ENCODE measurements at places on chromosomes 3 and 15. TPM values are rescaled to one million over a fixed set of nuclear protein-coding genes. Genes with fewer than 3 reads are reported as not detected.

DNA sequence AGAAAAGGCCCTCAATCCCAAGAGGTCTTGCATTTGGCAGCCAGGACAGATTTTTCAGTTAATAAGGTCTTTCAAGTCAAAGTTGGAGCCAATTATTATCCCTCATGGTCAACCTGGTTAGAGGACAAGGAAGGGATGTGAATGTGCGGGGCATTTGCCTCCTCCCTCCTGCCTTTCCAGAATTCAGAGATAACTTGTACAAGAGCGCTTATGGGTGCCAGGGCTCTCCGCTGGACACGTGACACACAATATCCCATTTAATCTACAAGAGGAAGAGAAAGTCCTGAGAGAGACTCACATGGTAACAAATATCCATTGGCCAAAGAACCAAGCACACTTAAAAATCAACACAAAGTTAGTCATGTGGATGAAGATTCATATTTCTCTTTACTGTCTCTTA, 78.5 kb upstream of the ST8SIA2 start:
- DNase-seq, result no peak

DNA sequence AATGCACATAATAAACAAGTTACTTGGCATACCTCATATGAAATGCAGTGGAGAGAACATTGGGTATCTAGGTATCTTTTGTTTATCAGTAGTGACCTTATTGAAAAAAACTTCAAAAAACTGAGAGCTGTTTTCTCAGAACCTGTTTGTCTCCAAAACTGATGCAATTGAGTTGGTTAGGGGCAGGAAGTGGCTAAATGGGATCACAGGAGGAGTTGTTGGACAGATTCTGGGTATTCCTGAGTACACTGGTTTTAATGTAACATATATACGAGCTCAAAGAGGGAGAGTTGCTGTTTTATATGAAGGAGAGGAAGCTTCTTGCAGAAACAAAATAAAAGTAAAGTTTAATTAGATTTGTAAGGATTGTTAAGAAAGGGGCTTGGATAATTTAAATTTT, 159.5 kb downstream of the C3orf70 start:
- DNase-seq, result no peak

DNA sequence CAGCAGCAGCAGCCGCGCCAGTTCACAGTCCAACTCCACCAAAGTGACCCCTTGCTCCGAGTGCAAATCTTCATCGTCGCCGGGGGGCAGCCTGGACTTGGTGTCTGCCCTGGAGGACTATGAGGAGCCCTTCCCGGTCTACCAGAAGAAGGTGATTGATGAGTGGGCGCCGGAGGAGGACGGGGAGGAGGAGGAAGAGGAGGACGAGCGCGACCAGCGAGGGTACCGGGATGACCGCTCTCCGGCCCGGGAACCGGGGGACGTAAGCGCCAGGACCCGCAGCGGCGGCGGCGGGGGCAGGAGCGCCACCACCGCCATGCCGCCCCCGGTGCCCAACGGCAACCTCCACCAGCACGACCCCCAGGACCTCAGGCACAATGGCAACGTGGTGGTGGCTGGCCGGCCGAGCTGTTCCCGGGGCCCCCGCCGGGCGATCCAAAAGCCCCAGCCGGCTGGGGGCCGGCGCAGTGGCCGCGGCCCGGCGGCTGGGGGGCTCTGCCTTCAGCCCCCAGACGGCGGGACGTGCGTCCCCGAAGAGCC, 224.1 kb upstream of the IL12A start:
- DNase-seq, result peak; percentile 53

DNA sequence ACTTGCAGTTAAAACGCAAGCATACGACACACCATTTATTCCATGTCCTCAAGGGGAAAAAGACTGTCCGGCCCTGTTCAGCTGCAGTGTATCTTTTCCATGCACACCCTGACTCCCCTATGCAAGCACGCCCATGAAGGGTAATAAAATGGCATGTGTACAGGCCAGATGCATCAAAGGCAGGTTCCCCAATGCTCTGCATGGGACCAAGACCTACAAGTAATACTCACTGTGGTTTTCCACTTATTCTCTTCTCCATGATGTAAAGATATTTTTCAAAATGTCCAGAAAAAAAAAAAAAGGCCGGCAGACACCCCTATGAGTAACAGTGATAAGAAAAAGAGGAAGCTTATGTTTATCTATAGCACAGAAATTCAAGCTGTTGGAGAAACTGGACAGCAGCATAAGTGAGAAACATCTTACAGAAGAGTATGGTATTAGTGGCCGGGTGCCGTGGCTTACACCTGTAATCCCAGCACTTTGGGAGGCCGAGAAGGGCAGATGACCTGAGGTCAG, 70.8 kb downstream of the MCF2L2 start:
- DNase-seq, result no peak

GRCh38 chr15:59245559-59245958, 38.9 kb downstream of the LDHAL6B start:
- DNase-seq, result no peak

GRCh38 chr3:65425880-65426279, 612.8 kb downstream of the MAGI1 start:
- no peak for DNase-seq

DNA sequence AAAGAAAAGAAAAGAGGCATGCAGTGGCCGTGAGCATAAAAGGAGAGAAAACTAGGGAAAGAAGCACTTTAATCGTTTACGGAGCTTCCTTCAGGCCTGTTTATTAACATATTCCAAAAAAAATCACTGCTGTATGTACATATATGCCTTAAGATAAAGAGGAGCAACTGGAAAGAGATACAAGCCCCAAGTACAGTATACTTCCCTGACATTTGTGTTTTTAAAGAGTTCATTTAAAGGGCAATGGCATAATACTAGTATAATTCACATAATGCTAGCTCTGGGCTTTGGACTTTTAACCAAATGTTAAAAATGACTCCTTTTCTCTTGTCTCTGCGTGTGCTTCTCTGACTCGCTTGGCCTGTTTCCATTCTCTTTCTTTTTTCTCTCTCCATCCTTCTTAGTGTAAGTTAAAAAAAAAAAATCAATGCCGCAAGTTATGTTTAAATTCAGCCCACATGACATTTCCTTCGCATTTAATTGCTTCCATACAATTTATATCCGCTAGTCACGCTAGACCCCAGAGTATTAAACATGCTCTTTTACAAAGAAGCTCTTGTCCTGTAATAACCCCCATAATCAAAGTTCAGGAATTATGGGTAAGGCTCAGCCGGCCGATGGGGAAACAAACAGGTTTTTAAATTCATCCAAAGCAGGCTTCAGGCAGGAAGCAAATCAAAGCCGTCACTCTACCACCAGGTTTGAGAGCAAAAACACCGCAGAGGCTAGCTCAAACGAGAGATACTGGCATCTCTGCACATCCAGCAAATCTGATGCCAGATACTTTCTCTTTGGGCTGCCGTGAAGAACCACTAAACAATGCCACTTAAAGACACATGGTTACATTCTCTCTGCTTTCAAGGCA, 19.4 kb downstream of the WWTR1 start:
- DNase-seq, result peak; percentile 21

DNA sequence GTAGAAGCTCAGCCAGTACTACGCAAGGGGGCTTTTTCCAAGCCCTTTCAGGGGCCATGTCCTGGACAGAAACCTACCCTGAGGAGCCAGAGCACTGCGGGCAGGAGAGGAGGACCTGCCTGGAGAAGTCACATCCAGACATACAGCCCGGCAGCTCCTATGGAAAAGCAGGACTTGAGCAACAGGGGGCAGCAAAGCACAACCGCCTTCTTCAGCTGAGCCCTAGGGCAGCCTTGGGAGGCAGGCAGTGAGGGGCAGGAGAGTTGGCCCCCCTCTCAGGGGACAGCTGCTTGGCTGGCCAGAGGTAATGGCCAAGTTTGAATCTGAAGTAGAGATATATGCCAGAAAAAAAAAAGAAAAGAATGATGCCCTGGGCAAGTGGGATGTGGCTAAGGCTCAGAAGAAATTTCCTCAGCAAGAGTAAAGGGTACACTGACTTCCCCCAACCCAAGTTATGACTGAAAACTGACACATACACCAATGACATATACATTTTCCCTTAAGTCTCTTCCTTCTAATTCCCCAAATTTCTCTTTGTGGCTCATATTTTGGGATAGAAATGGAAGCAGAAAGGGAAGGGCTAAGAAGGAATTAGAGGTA, 56.9 kb downstream of the CYP19A1 start:
- DNase-seq, result no peak

DNA sequence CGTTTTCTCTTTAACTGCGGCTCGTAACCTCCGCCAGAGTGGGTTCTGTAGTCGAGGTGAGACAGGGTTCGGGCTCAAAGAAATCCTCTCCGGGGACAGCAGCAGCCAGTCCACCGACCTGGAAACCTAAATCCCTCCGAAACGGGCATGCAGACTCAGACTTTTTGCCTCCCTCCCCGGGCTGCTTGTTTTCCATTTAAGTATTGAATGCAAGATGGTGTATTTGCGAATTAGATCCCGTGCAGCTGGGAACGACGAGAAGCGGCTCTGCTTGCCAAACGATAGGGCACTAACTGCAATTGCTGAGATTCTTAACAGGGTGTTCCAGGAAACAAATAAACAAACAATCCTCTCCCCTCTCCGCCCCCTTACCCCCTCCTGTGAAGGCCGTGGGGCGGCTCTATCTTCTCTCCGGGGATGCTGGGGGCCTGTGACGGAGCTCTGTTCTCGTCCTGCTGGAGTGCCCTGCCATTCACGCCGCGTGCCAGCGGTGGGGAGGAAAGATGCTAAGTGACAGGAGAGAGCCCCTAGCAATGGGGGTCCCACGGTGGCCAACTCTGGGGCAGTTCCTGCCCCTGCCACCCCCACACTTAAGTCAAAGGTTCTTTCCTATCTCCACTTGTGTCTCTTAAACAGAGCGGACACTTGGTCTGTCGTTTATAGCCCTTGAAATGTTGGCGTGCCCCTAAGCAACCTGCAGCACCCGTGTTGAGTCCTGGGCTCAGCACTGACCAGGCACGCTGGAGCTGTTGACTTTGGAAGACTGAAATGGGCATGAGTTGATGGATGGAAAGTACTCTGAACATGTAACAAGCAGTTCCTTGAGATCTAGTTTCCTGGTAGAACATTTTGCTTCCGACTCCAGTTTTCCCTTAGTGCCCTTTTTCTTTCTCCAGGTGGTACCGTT, 1.3 kb upstream of the ETV5 start:
- DNase-seq, result no peak

DNA sequence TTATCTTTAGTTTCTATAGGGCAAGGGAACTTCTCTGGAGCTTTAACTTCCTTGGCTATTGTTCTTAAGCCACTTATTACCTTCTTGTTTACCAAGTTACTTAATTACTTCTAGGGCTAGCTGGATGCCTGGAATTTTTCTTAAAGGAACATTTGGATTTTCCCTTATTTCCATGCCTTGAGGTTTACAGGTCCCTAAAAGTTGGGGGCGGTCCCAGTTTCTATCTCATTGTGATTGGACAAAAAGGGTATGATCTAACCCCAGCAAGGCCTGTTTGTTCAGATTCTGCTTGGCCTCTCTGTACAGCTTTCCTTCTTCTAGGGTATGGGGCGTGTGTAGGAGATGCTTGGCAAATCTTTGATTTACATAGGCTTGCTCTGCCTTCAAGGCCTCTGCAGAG, 17.4 kb downstream of the PDHB start:
- no peak for DNase-seq

DNA sequence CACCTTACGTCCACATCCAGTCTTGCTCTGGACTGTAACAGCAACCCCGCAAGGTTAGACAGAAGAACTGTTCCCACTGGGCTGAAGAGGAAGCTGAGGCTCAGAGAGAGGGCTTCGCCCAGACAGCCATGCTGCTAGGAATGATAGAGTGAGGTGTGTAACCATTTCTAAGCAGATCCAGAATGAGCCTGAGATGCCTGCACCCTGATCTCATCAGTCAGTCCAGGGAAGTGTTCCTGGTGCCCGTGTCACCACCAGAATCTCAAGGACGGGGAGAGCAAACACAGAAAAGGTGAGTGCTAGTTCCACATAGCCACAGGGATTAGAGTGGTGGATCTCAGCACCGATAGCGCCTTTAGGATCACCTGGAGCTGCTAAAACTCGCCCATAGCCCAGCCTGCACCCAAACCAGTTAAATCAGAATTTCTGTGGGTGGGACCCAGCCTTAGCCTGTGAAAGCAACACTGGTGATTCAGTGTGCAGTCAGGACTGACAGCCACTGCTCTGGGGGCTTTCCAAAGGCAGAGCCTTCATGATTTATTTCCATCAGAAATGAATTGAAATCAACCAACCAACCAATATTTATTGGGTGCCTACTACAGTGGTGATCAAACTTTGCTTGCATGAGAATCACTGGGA, 12.3 kb downstream of the ISLR start:
- no peak for DNase-seq

- DNase-seq, result no peak
Measured at GRCh38 chr3:61783993-61784718, 222.8 kb downstream of the PTPRG start.

DNA sequence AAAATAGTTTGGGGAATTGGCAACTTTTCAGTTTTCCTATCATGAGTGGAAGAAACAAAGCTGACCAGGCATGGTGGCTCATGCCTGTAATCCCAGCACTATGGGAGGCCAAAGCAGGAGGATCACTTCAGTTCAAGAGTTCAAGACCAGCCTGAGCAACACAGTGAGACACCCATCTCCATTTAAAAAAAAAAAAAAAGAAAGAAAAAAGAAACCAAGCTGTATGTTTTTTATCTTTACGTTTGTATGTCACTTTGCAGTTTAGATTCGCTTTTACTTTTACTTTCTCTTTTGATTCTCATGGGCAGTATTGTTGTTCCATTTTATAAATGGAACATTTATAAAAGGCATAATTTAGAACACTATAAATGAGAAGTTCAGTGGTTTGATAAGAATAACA, 31.2 kb upstream of the TNIK start:
- no peak for DNase-seq

- no peak for DNase-seq
Measured at GRCh38 chr3:59611649-59612443, 562.0 kb upstream of the CFAP20DC start.

DNA sequence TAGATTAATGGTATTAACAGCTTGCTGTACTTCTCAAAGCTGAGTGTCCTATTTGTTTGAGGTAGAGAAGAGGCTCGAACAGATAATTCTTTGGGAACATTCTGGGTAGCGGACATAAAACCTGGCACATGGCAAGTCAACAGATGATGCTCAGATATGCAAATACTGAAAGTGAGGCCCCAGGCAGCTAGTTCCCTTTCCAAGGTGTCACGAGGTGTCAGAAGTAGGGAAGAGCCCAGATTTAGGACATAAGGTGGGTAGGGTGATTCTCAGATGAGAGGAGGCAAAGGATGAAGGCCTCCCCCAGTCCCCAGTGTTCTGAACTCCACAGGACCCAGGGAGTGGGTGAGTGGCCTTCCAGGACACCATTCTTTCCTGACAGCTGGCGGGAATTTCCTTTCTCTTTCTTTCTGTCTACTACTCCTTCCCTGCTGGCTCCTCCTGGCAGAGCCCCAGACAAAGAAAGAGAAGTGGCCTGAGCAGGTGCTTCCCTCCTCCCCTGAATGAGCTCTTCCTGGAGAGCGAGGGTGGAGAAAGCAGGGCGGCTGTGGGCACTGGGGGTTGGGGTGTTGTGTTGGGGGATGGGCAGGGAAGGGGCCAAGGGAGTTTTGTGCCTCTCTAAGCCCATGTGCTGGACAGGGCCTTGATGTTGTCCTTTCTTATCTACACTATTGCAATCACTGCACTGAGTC, 87.5 kb downstream of the CORO2B start:
- DNase-seq, result no peak

- DNase-seq, result peak; percentile 28
Measured at GRCh38 chr3:77254967-77255831, 215.3 kb downstream of the ROBO2 start.

MESP2 gene
- 0.18 TPM for polyA plus RNA-seq

PDCD10 gene
- 81.2 TPM for polyA plus RNA-seq

TRH gene
- polyA plus RNA-seq, result 0.30 TPM

FAM107A gene
- polyA plus RNA-seq, result 5.2 TPM
